Calu3 (cell line): ENCODE measurements at places on chromosomes 11 and 22. TPM values are rescaled to one million over a fixed set of nuclear protein-coding genes. Genes with fewer than 3 reads are reported as not detected.

DNA sequence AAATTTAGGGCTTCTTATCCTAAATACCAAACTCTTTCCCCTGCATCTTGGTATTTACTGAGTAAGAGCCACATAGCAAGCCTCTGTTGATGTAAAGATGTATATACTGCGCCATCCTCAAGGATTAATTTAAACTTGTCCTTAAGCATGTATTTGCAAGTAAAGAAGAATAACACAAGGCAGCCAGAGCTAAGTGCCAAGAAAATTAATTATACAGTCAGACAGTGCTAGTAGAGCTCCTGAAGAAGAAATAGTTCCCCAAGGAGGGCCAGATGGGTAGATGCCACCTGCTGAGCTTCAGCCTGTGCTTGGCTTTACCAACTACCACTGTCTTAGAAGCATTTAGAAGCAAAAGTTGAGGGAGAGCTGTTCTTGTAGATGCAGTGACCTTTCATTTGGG is 470.0 kb downstream of the BUD13 start:
- DNase-seq, result no peak

DNA sequence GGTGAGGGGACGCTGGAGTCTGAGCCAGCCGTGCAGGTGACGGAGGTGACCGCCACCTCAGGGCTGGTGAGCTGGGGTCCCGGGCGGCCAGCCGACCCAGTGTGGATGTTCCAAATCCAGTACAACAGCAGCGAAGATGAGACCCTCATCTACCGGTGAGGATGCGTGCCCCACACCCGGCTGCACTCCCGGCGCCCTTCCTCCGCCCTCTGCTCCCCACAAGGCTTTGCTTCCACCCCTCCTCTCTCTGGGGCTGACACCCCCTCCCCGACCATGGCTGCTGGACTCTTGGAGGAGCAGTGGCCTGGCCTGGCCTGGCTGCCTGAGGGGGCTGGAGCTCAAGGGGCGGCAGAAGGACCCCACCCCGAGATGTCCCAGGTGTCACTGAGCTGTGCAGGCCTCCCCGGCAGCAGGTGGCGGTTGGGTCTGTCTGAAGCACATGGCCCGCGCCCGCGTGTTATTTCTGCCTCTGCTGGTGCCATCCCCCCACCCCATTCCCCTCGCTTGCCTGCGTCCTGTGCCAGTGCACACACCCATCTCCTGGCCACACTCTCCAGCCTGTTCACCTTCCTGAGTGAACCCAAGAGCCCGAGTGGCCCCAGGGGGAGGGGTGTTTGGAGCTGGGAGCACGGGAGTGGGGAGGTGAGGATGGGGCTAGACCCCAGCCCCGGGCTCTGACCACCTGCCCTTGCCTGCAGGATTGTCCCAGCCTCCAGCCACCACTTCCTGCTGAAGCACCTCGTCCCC is 2.2 kb downstream of the LRFN4 start:
- DNase-seq, result no peak

DNA sequence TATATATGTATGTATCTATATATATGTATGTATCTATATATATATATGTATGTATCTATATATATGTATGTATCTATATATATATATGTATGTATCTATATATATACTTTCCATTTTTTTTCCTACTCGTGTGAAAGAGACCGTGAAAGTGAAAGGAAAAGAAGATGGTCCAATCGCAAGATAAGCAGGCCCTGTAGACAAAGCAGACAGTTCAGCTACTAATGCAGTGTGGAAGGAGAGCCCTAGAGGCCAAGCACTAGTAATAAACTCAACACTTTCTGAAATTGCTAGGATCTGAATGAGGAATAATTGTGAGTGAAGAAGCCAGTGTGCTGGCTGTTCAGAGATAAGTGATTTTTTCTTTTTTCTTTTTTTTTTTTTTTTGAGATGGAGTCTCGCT is 47.2 kb downstream of the MCHR1 start:
- DNase-seq, result no peak

Gene APOL4
- 1.5 and 4.3 TPM in 2 replicates for total RNA-seq

- no peak for DNase-seq
Observed at GRCh38 chr11:87315229-87315628, 277.5 kb downstream of the TMEM135 start.

DNA sequence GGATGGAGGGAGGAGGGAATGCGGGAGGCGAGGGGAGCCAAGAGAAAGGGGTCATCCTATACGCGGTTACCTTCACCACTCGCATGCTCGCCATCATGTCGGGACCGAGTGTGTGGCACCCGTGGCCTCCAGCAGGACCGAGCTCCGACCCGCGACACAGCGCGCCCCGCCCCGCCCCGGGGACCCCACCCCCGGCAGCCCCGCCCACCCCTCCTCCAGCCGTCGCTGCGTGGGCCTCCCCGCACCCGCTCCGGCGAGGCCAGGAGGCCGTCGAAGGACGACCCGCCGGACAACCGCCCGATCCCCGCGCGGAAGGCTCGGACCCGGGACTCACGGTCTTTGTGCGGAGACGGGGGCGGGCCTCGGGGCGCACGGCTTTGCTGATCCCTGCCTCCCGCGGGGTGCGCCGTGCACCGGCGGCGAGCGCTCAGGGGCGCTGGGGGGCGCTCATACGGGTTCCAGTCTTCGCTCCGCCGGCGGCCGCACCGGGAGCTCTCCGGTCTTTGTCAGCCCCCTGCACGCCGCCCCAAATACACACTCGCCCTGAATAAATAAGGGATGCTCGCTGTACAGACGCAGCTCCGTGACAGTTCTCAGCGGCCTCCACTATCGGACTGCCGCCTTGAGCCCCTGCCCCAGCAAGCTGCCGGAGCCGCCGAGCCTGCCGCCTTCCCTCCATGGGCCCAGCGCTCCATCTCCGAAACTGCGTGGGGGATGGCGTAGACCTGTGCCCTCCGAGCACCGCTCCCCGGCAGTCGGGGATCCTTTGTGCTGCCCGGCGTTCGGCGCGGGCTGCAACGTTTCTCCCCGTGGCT is at the start of gene UBE2L6:
Gene UBE2L6 (minus strand): TSS at position 158 of the 815 bp plus-strand sequence. CDS start 61 bp downstream, at position 97.
- DNase-seq, result peak; percentile 63

- no peak for DNase-seq
Observed at GRCh38 chr11:72225411-72225951, 914 bp downstream of the INPPL1 start.

GRCh38 chr11:32210556-32210955 is 119.7 kb downstream of the RCN1 start:
- no peak for DNase-seq

GRCh38 chr22:23837496-23837859 is 1.3 kb downstream of the DERL3 start:
- no peak for DNase-seq

- DNase-seq, result peak; percentile 90
Observed at GRCh38 chr22:37043828-37044538, 7.6 kb upstream of the KCTD17 start.

GRCh38 chr11:134845474-134846327 is 433.7 kb upstream of the B3GAT1 start:
- no peak for DNase-seq

- DNase-seq, result no peak
Observed at GRCh38 chr11:67349928-67350465, 3.3 kb downstream of the POLD4 start.

DNA sequence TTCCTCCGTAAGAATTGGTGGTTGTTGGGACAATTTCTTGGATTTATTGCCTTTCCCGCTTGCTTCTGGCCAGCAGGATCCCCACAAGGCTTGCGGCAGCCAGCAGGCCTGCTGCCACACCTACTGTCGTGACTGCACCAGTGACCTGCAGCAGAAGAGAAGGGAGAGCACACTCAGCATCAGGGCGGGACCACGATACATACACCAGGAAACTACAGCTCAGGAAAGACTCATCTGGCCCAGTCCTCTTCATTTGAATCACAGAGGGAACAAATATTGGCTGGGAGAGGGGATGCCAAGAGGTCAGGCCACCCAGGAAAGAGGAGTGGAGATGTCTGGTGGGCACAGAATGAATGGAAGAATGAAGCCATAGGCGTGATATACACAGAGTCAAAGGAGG is 10.3 kb downstream of the PLAAT2 start:
- DNase-seq, result no peak

DNA sequence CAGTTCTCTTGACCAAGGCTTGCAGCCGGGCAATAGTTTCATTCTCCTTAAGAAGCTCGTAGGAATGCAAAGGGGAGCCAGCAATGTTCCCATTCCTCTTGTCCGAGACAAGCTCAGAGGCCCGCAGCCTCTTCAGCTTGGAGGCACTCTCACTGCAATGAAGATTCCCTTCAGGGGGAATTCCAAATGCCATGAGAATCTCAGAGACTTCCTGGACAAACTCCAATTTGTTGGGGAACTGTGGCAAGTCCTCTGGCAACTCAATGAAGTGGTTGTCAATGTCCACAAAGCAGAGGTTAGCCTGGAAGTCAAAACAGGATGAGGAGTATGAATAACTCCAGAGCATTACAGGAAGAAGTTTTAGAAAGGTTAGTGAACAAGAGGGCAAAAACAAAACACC is 84.4 kb downstream of the DENND5A start:
- no peak for DNase-seq

- DNase-seq, result no peak
Observed at GRCh38 chr22:42721045-42721434, 370 bp upstream of the A4GALT start.

Gene NADSYN1
- total RNA-seq, result 79.7 and 91.1 TPM in 2 replicates

- DNase-seq, result no peak
Observed at GRCh38 chr22:42871146-42872050, 14.3 kb upstream of the ARFGAP3 start.

- DNase-seq, result no peak
Observed at GRCh38 chr11:102573851-102574250, 43.3 kb upstream of the MMP7 start.

- no peak for DNase-seq
Observed at GRCh38 chr22:40056559-40056958, 61.8 kb downstream of the FAM83F start.

GRCh38 chr11:83656796-83657330 is 370.7 kb upstream of the CCDC90B start:
- DNase-seq, result no peak

Gene GGA1
- total RNA-seq, result 89.8 and 95.3 TPM in 2 replicates

Gene IGSF9B
- 10.2 and 13.2 TPM in 2 replicates for total RNA-seq

- DNase-seq, result no peak
Observed at GRCh38 chr11:66183494-66184048, 84.9 kb upstream of the RAB1B start.

DNA sequence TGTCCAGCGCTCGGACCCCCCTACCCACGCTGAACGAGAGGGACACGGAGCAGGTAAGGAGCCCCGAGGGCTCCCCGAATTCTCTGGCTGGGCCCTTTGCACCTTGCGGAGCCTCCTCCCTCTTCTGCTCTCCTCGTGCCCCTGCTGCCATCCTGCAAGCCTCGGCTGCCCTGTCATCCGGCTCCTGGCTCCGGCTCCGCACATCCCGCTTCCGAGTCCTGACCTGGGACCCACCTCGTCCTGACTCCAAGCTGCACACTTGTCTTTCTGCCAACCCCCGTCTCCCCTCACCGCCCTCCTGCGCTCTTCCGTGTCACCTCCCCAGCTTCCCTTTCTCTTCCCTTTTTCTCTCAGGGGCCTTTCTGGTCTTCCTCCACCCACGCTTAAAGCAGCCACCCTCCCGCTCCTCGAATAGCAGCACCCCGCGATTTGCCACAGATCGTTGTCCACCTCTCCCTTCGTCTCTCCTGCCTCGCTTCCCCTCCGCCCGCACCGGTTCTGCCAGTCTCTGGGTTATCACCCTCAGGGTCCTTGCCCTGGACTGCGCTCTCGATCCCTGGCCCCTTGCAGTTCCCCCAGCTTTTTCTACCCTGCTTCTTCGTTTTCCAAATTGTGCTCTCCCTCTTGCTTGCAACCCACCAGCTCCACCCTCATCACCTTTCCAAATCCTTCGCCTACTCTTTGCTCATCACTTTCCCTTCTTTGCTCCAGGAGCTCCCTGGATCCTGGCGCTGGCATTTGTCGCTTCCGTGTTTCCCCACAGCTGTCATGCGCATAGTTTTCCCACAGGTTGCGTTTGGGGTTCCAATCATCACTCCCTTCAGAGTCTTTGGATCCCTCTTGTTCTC is 822 bp downstream of the MARK2 start:
- peak; percentile 29 for DNase-seq

DNA sequence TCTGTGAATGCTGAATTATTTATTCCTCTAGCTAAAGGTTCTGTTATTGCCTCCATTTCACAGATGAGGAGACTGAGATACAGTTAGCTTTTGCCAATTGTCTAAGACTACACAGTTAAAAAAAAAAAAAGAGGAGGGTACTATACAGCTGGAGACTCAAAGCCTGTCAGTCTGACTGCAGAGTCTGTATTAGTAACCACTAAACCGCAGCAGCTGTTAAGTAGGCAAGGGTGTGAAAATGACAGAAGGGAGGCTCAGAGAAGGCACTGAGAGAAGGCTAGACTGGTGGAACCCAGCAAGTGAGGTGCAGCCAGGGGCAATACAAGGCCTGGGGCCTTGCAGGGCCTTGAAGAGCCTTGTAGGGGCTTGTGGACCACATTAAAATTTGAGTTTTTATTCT is 181.2 kb downstream of the CSNK2A3 start:
- DNase-seq, result no peak

DNA sequence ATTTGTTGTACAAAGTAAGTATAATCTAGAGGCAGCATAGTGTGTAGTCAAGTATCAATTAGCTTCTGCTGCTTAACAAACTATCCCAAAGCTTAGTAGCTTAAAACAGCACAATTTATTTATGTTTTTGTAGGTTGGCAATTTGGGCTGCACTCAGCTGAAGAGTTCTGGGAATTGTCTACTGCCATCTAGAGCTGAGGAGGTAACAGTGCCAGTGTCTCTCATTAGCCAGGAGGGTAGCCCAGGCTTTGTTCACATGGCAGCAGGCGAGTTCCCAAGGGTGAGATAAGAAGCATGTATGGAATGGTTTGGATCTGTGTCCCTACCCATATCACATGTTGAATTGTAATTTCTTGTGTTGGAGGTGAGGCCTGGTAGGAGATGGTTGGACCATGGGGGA is 45.8 kb upstream of the SLN start:
- DNase-seq, result no peak

DNA sequence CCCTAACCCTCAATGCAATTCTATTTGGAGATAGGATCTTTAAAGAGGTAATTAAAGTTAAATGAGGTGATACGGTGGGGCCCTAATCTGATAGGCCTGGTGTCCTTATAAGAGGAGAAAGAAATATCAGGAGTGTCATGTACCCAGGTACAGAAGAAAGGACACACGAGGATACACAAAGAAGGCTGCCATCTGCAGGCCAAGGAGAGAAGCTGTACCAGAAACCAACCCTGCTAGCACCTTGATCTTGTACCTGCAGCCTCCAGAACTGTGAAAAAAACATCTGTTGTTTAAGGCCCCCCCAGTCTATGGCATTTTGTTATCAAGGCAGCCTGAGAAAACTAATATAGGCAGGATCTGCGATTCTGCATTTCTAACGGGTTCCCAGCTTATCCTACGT is 44.2 kb downstream of the FBXO7 start:
- DNase-seq, result no peak

Gene SMDT1
- total RNA-seq, result 60.8 and 65.5 TPM in 2 replicates

- DNase-seq, result no peak
Observed at GRCh38 chr22:20111045-20111688, 4.7 kb upstream of the RANBP1 start.

GRCh38 chr11:121099885-121100284 is 1.2 kb upstream of the TECTA start:
- DNase-seq, result no peak

Gene RAG1
- total RNA-seq, result 0.56 and 0.90 TPM in 2 replicates

- no peak for DNase-seq
Observed at GRCh38 chr22:45235851-45236342, 4.8 kb downstream of the KIAA0930 start.

Gene CRYBA4
- not detected in 2 replicates for total RNA-seq

- DNase-seq, result no peak
Observed at GRCh38 chr11:71538666-71538990, 803 bp downstream of the KRTAP5-8 start.

- no peak for DNase-seq
Observed at GRCh38 chr22:23260645-23261581, 80.6 kb downstream of the BCR start.
